ENCODE measurements at places on chromosomes 6 and 20. TPM values are rescaled to one million over a fixed set of nuclear protein-coding genes. Genes with fewer than 3 reads are reported as not detected.
A peak's percentile ranks its signal among the peaks of the same experiment; 100 is the strongest.

GRCh38 chr6:116476002-116476678, 15.0 kb downstream of the CALHM6 start:
- no peak for DNase-seq

- DNase-seq = no peak
Observed at GRCh38 chr6:169274781-169275180, 21.1 kb upstream of the THBS2 start.

MCHR2 gene
- 0.48 TPM for total RNA-seq

- DNase-seq = no peak
Observed at GRCh38 chr20:13251904-13252297, 30.8 kb downstream of the ISM1 start.

ELOVL4 gene
- total RNA-seq = 9.3 TPM

GRCh38 chr6:148578837-148579565, 167.8 kb upstream of the UST start:
- no peak for DNase-seq

GRCh38 chr6:6559994-6560570, 28.4 kb upstream of the LY86 start:
- no peak for DNase-seq

GRCh38 chr6:117617210-117618035, 15.1 kb upstream of the GOPC start:
- DNase-seq = no peak

AFG1L gene
- total RNA-seq = 9.1 TPM

FOXA2 gene
- total RNA-seq = not detected

DNA sequence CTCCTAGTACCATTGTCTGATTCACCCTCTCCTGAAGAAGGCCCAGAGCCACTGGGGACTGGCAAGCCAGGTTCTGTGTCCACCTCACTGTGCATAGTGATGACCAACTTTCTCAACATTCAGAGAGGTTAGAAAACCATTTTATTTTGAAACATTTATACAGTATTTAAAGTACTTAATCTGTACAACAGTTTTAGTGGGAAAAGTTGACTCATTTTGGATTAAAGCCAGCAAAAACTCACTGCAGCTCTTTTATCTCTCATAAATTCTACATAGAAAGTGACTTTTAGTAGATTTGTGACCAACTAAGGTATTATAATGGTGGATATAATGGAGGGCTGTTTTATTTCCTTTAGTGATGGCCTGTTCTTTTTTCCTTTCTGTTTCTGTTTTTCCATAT, 9.7 kb downstream of the TULP4 start:
- peak; percentile 54 for DNase-seq

GJA1 gene
- 160 TPM for total RNA-seq
